ENCODE measurements at places on chromosomes 4 and X. TPM values are rescaled to one million over a fixed set of nuclear protein-coding genes. Genes with fewer than 3 reads are reported as not detected.

- DNase-seq = no peak
These were observed 70.7 kb downstream of the RTL5 start for GRCh38 chrX:72060921-72061490.

SRPX gene
- 0.79 TPM for polyA plus RNA-seq

DNA sequence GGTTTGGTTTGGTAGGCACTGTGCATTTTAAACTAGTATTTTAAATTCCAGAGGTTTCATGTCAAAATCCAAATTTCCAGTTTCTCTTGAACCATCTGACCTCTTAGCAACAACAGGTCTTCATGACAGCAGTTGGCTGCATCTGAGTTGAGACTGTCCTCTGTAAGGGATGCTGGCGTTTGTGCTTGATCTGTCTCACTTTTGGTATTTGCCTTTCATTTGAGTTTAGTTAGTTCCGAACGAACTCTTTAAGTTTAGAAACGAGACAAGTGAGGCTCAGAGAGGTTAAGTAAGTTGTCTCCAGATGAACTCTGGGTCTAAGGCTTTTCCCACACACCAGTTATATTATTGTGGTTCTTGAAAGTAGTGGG lies 29.1 kb downstream of the SPARCL1 start:
- DNase-seq = no peak

GRCh38 chrX:150856101-150856500 lies 42.4 kb downstream of the CD99L2 start:
- DNase-seq = no peak

KLF3 gene
- 0.69 TPM for polyA plus RNA-seq

- DNase-seq = no peak
These were observed 66.8 kb downstream of the SPIN3 start for GRCh38 chrX:56928546-56928945.

TENM3 gene
- 0.04 TPM for polyA plus RNA-seq

DNA sequence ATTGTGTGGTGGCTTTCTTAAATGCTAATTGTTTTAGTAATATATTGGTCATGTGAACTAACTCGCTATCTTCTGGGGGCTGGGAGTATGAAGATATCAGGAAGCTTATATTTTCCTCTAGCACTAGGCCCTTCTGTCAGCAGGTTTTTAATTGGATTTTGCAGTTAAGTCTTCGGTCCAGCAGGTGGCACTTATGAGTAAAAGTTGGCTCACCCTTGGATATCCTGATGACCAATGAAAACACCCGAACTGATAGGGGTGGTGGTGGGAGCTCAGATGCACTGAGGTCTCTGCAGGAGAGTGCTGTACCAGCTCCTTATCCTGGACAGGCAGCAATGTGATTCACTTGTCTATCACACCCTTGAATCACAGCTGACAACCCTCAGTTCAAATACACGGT lies 1365.8 kb upstream of the DIAPH2 start:
- no peak for DNase-seq

DNA sequence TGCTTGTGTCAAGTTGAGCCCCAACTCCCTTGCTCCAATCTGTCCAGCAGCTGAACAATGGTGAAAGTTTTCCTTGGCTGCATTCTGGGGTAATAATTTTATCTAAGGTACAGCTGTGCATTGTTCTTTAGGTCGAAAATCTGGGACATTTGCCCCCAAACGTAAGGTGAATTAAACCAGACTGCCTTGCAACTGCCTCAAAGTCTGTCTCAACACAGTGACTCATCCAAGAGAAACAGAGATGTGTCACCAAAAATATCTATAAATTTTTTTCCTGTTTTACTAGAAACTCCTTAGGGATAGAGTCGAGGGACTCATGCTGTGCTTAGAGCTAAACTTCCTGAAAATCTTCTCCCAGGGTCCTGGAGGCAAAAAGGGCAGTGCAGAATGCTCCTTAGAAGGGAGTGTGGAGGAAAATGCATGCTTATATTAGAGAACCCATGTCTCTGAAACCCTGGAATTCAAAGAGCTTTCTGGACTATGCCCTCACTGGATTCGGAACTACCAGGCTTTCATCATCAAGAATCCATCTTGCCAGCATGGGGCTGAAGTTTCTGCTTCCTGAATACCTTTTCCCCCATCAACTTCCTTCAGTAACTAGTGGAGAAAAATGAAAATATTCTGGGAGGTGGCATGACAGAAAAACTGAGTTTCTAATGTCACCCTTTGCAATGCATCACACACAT lies 115.7 kb downstream of the PALLD start:
- no peak for DNase-seq

DNA sequence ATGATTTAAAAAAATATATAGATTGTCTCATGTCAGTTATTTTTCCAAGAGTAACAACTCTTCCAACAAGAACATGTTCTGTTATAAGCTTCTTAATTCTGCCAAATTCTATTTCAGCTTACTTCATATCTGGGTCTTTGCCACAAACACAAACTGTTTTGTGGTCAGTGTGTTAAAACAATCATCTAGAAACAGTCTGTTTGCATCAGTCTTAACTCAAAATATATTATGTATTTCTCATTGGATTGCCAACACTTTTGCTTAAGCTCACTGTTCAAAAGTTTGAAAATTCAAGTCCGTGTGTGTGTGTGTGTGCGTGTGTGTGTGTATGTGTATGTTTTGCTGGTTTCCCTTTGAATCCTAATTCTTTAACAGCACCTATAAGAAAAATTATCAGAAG lies 752.3 kb upstream of the NDST4 start:
- DNase-seq = no peak

CSTF2 gene
- polyA plus RNA-seq = 57.4 TPM

DNA sequence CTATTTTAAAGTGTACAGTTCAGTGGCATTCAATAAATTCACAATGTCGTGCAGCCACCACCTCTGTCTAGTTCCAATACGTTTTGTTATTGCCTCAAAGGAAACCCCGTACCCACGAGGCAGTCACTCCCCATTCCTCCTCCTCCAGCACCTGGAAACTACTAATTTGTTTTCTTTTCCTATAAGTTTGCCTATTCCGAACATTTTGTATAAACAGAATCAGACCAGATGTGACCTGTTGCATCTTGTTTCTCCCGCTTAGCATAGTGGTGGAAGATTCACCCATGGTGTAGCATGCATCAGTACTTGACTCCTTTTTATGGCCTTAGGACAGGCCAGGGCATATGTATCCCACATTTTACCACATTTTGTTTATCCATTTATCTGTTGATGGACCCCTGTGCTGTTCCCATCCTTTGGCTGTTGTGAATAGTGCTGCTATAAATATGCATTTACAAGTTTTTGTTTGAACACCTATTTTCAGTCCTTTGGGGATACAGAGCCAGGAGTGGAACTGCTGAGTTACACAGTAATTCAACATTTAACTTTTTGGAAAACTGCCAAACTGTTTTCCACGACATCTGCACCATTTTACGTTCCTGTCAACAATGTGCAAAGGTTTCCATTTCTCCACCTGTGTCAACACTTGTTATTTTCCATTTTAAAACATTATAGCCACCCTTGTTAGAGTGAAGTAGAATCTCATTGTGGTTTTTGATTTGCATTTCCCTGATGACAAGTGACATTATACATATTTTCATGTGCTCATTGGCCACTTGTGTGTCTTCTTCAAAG lies 57.8 kb upstream of the STX18 start:
- DNase-seq = no peak

- DNase-seq = no peak
These were observed 8.0 kb downstream of the BGN start for GRCh38 chrX:153502796-153503195.

DNA sequence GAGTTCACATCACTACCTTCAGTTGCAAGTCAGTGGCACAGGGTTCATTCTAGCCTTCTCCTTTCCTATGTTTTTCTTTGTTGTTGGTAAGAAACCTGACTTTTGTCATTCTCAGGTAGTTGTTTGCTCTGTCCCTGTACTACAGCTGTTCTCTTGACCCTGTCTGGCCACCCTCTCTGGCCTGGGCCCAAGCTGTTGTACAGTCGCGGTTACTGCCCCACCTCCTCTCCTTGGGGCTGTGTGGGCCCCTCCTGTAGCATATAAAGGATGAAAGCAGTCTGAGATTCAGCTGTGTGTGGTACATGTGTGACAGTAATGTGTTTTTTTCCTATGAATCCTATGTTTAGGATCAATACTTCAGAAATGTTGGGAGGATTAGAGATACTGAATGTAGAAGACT lies 12.5 kb downstream of the MOB1B start:
- DNase-seq = no peak

ATP2B3 gene
- polyA plus RNA-seq = not detected
